Bronchial epithelial cell (primary cell): ENCODE measurements at places on chromosomes 11 and 22. TPM values are rescaled to one million over a fixed set of nuclear protein-coding genes. Genes with fewer than 3 reads are reported as not detected.

Gene OR8D1
- total RNA-seq = not detected in 2 replicates

Gene GRM5
- under 0.01 TPM in 1 of 2 replicates, not detected in the other for total RNA-seq

Gene APOC3
- not detected in 2 replicates for total RNA-seq

Gene MPPED2
- total RNA-seq = not detected in 2 replicates

Gene MCHR1
- not detected in 2 replicates for total RNA-seq

Gene NRXN2
- total RNA-seq = under 0.01 TPM in 1 of 2 replicates, not detected in the other

Gene SLC22A6
- not detected in 2 replicates for total RNA-seq

Gene CADM1
- total RNA-seq = 1.6 and 14.2 TPM in 2 replicates

Gene FAM111B
- under 0.01 TPM in 2 replicates for total RNA-seq

Gene CCDC87
- total RNA-seq = under 0.01 TPM in 2 replicates

Gene VWCE
- 0.26 TPM in 2 replicates for total RNA-seq

Gene SUSD2
- total RNA-seq = under 0.01 and 0.13 TPM in 2 replicates

Gene A4GALT
- total RNA-seq = 12.4 and 15.5 TPM in 2 replicates
